ENCODE measurements at places on chromosomes 7 and 10.

DNA sequence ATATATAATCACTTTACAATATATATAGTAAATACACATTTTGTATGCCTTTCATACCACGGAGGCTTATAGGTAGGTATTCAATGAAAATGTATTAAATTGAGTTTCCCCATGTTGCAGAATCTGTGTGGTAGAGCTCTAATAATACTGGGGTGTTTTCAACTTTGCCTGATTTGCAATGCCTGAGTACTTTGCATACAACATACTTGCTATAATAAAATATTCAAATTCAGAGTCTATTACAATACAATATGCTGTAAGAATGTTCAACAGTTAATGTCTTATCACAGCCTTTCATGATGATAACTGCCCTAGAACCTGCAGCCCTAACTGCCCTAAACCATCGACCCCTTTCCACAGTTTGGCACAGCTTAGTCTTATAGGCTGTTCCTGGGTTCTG is 114.6 kb downstream of the DGKI start:
- no peak for DNase-seq

DNA sequence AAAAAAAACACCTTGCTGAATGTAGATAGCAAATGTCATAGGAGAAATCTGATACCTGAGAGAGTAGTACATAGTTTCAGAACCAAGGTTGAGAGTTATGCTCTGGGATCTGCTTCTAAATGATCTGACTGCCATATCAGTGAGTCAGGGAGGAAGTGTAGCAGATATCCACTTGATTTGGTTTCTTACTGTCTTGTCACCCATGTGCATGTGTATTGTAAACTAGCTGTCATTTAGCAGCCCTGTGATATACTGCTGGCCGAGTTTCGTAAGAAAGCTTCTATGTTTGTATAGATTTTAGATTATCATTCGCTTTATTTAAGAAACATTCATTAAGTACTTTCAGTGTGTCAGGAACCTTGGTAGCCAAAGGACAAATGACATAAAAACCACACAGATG is 42.0 kb downstream of the SP4 start:
- DNase-seq: no peak

- no peak for DNase-seq
Measured at GRCh38 chr7:22269963-22270362, 87.0 kb downstream of the RAPGEF5 start.

GRCh38 chr7:130463553-130464434 is 23.0 kb upstream of the CEP41 start:
- DNase-seq: no peak

DNA sequence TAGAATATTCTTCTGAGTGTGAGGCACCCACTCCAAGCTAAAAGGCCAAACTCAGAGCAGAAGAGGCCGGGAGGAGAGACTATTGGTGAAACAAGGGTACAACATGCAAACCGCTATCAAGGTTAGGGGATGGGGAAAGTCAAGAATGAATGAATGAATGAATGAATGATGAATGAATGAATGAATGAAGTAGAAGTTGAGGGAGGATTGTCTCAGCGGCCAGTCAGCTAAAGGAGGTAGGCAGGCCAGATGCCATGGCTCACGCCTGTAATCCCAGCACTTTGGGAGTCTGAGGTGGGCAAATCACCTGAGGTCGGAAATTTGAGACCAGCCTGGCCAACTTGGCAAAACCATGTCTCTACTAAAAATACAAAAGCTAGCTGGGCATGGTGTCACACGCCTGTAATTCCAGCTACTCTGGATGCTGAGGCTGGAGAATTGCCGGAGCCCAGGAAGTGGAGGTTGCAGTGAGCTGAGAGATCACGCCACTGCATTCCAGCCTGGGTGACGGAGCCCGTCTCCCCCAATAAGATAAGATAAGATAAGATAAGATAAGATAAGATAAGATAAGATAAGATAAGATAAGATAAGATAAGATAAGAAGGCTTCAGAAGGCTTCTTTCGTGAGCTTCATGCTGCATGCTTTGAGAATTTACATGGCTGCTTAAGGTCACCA is 250.8 kb downstream of the CCDC3 start:
- DNase-seq: no peak

DNA sequence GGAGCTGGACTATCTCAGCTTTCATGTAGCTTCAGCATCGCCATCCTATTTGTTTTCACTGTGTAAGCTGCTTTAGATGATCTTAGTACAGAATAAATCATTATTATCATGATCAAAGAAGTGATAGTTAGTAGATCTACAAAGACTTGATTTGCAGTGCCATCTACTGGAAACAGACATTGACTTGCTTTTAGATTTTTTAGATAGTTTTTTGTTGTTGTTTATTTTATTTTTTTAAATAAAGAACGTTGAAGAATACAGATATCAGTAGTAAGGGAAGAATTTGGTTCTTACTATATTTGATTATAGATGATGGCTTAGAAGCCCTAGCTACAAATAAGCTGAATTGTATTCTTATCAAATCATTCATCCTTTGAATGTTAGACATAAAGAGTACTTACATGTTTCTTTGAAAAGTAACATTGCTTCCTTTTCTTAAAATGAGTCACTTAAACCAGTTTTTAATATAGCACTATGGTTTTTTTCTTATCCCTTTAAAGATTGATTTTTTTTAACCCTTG is 6.3 kb upstream of the SFMBT2 start:
- no peak for DNase-seq

GRCh38 chr10:114990991-114991390 is 53.0 kb downstream of the TRUB1 start:
- no peak for DNase-seq

- no peak for DNase-seq
Measured at GRCh38 chr10:90919683-90920574, 958 bp downstream of the ANKRD1 start.

- no peak for DNase-seq
Measured at GRCh38 chr10:70914316-70914864, 26.0 kb upstream of the PCBD1 start.

GRCh38 chr7:108045669-108046068 is 42.7 kb upstream of the LAMB1 start:
- no peak for DNase-seq

DNA sequence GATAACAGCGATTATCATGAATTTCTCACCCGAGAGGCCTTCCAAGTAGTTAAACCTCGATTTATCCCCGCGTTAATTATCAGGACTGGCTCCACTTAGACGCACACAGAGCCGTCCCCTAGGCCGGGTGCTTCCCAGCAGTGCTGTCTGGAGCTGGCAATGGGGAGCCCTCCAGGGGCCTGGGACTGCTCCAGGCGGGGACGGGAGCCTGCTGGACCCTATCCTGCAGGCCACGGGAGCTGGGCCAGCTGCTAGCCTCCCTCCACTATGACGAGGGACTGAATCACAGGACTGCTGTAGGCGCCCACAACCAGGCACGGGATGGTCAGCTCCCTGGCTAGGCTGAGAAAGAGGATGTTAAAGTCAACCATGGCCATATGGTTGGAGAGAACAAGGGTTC is 229.1 kb downstream of the ELFN1 start:
- no peak for DNase-seq

GRCh38 chr7:68058014-68058413 is 1061.4 kb downstream of the TYW1 start:
- DNase-seq: no peak

DNA sequence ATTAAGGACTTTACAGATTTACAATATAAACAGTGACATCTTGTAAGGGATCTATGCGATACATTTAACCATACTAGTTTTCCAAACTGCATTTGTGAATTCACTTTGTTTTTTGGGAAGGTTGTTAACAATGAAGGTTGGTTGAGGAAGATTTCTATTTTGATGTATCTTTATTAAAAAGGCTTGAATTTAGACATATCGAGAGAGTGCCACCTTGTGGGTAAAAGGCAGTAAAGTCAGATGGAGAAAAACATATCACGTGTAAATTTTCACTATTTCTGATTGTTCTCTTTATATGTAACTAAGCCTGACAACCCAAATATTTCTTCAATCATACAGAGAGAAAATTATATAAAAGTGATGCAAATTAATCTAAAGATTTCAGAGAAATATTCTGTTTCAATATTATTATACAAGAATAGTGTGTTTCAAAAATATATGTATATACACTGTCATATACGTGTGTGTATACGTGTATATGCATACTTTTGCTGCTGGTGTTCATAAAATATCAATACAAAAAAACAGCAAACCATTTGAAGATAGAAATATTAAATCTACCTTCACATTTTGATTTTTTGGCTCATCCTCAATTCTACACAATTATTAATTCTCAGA is 988.6 kb downstream of the SORCS1 start:
- DNase-seq: no peak

DNA sequence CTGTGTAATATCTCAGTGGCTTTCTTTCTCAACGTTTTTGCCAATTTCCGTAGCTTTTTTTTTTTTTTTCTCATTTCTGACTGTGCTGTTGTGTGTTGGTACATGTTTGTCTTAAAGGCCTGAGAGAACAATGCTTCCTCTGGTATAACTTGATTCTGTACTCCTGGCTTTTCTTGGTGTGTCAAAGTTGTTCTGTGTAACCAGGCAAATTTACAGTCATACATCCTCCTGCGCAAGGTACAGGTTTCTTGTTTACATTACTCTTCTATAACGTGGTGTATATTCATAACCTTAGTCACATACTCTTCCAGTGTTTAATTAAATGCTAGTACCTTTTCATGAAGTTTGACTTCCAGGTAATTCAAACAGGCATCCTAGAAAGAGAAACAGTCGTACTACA is 8.3 kb upstream of the ARHGAP12 start:
- DNase-seq: no peak

DNA sequence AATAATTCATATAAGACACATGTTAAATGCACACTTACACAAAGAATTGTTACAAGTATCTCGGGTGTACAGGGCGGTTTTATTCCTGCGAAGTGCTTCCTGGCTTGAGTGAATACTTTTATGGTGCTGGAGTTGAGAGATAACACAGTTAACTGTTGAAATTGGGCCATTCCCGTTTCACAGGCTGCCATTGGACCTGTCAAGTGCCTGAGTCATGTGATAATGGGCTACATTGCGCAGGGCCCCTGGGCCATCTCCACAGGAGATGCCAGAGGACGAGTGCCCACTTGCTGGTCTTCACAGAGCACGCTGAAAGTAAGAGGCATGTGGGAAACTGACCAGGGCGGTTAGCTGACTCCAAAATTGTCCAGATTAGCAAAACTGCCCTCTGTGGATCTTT is 4.8 kb downstream of the FBH1 start:
- DNase-seq: no peak

- no peak for DNase-seq
Measured at GRCh38 chr7:9125246-9125645, 691.8 kb downstream of the NXPH1 start.

DNA sequence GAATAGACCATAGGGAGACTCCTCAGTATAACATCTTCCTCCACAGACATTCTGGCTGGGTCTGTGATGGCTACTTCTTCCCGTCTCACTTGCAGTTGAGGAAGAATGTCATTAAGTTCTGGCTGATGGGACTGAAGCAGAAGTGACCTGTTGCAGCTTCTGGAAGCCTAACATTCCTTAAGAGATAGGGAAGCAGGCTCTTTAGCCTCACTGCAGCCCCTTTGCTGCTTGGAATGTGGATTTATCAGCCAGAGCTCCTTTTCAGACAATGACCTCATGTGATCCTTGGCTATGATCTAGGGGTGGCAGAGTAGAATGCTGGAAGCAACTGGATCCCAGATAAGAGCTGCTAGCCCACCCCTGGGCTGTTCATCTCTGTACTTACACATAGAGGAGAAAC is 142.5 kb downstream of the RNF216 start:
- DNase-seq: no peak

- DNase-seq: peak; percentile 26
Measured at GRCh38 chr10:31318382-31318853, 598 bp upstream of the ZEB1 start.

DNA sequence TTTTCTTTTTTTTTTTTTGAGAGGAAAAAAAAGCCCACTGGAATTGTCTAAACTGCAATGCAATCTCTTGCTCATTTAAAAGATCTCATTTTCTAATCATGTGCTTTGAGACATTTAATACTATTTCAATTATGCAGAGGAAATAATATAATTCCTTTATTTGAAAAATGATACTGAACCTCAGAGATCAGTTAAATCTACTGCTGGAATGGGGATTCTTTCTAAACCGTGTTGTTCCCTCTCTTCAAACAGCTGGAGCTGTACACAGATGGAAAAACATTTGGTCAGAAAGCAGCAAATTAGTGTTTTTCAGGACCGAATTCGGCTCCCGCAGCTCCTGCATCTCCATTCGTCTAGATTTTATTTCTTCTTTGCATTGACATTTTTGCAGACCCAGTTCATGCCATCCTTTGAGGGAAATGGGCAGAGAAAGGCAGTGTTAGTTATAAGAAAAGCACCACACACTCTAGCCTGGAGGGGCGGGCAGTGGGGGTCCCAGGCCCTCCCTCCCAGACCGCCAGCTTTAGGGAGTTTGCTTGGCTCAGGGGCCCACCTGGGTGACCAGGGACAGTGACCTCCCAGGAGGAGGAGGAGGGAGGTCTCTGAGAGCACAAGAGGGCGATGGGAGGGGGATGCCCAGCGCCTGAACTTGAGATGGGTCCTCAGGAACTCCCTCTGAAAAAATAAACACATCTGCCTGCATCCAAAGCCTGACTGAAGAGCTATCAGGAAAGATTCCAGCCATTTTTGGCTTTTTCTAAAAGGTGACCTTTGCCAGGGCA is 32.4 kb downstream of the TRIM8 start:
- no peak for DNase-seq

GRCh38 chr10:127276794-127277462 is 80.5 kb upstream of the INSYN2A start:
- DNase-seq: no peak

- no peak for DNase-seq
Measured at GRCh38 chr7:24854866-24855265, 97.6 kb upstream of the GSDME start.

DNA sequence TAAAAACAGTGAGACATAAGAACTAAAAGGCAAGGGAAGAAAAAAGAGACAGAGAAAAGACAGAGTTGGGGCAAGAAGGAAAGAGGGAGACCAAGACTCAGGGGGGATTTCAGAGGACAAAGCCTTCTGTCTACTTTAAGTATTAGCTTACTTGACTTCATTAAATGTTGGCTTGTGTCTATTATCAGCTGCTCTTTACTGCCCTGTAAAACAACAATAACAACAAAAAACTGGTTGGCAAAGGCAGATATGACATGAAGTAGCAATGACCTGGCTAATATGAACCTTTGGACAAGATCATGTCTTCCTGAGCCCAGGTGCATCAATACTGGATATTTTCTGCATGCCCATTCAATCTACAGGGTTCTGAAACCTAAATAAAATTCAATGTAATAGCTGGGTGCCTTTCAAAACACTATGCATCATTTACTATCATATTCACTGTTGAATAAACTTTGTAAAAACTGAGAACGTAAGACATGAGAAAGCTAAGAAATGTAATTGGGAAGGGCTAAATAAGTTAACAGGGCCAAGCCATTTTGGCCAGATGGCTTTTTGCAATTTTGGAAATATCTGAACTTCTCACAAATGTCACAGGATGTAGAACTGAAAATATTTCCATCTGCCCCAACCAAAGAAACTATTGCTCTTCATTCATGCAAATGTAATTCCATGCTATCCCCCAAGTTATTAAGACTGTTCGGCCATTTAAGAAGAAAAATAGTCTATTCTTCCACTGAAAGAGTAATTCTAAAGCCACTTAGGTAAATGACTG is 49.4 kb downstream of the LRRN3 start:
- DNase-seq: no peak

GRCh38 chr7:28544453-28545117 is 132.3 kb downstream of the CREB5 start:
- DNase-seq: no peak
